CD4-positive, alpha-beta memory T cell (primary cell): ENCODE measurements at places on chromosomes 6 and 20.

- DNase-seq = peak; percentile 79
These were observed 45.9 kb downstream of the ELOVL5 start for GRCh38 chr6:53302678-53303360.

DNA sequence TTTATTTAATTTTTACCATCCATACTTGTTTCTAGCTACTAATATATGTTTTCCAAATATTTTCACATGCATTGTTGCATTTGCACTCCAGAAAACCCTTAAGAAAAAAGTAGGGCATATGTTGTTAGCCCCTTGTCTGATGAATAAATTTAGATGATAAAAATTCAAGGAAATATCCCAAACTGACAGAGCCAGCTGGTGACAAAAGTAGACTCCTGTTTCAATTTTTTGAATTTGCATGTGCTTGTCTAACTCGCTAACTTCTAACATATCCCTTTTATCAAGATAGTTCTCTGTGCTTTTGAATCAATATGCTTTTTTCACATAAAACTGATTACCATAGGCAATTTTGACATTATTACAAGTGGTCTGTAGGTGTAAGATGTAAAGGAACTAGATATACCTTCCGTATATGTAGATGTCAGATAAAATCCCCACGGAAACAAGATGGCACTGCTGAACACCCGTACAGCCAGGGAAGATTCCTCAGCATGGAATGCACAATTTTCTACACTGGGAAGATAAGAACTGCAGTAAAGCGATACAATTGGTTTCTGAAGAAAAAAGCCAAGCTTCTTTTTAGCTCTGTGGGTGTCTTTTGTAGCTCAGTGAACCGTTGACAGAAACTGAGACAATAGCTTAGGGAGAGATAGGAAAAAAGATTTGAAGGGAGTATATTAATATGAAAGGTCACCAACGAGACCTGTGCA is 437.6 kb upstream of the RNF217 start:
- no peak for DNase-seq

- no peak for DNase-seq
These were observed 20.0 kb downstream of the FAM209B start for GRCh38 chr20:56552911-56553629.

DNA sequence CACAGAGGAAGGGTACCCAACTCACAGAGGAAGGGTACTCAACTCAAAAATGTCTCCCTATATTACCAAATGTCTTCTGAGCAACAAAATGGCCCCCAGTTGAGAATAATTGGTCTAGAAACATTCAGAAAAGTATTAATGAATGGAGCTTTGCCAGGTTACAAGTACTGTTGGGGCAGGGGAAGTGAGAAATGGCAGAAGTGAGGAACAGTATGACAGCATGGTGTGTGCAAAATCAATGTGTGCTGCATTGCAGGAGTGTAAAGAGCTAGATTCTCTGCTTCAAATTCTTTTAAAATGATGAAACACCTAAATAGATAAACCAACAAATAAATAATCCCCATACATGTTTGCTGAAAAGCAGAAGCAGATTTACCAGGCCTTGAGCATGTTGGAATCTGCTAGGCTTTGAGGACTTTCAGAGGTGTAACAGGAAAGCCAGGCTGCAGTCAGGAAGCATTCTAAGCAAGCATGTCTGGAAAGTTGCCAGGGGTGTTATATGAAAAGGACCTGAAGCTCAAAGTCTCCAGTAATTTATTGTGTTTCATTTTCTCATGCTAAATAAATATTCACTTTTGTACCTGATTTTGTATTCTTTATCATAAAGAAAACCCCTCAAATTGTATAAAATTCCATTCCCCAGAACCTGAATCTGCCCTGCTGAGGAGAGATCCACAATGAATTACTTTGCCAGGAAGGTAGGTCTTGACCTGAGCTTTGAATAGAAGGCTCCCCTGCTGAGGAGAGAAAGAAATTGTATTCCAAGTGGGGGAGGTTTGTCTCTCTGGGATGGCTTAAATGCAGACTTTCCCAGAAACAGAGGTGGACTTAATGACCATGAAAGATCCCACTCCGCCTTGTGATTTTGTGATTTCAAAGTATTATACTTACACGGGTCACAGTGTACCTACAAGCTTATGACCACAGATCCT is 265.0 kb upstream of the MARCKS start:
- no peak for DNase-seq

DNA sequence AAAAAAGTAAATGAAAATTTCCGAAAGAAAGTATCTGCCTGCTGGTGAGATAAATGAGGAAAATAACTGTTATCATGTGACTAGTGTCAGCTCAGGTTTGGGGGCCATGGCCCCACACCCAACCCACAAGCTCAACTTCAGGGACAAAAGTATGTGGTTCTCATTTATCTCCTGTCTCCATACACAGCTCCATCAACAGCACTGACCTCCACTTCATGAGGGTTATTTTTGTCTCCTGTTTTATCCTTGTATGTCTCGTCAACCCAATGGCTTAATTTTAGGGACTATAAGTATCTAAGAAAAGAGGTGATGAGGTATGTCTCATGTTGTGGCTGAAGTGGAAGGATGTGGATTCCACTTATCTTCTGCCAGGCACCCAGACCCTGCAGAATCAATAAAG is 271.6 kb upstream of the RIN2 start:
- DNase-seq = no peak

DNA sequence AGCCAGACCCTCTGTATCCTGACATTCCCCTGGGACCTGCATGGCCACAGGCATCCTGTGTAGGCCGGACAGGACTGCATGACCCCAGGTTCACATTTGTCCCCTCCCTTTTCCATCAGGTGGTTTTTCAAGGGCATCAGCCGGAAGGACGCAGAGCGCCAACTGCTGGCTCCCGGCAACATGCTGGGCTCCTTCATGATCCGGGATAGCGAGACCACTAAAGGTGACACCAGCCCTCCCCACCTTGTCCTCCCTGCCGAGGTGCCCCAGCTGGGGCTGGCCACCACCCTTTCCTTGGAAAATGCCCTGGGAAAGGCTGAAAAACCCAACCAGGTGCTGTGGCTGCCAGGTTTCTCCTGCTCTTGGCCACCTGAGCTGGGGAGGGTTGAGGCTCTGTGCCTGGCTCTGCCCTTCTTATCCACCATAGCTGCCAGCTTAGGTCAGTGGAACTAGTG is 27.6 kb downstream of the HCK start:
- no peak for DNase-seq

DNA sequence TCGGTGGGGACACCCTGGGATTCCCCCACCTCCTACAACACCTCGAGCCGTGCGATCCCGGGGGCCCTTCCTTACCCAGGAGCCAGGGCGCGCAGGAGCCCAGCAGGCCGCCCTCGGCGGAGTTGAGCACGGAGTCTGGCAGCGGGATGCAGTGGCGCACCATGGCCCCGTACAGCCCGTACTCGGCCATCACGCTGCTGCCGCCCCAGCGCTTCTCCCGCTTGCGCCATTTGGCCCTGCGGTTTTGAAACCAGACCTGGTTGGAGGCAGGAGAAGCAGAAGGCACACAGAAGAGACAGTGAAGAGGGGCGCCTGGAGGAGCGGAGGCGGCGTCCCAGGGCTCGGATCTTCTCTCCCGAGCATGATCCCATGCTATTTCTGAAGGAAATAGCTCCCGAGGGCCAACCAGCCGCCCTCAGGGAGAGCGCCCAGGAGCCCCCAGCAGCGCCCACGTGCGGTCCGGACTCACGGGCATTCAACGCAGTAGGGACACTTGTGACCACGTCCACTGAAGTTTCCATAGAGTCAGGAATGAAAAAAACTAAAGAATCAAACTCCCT is 4.3 kb downstream of the VSX1 start:
- DNase-seq = no peak

GRCh38 chr6:152236370-152237097 is 400.6 kb downstream of the SYNE1 start:
- no peak for DNase-seq

DNA sequence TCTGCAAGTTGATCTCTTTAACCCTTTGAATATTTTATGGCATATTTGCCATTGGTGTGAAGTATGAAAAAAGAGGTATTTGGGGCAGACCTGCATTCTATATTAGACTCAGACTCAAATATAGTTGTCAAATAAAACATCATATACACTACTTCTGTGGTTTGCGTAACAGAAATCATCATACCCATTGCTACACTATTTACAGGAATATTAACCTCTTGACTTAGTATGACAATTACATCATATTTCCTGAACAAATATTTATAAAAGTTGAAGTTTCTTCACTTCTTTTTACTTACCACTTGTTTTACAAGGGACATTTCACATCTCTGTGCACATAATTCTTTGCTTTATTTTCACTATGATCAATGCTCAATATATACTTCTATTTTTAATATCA is 206.0 kb downstream of the HAO1 start:
- no peak for DNase-seq

DNA sequence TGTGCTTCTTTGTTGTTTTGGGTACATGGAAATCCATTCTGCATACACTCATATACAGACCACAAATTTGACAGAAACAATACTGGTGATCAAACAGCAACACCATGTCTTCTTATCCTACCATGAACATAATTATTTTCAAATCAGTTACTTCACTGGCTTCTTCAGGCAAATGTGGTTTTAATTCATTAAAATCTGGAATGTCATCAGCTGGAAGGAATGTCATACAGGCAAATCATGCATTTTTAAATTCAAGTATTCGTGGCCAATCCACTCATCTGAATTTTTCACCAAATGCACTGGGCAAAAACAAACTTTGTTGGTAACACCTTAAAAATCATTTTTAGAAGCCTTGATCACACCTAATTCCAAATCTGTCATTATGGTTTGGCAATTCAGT is 59.3 kb downstream of the KIF6 start:
- DNase-seq = no peak

DNA sequence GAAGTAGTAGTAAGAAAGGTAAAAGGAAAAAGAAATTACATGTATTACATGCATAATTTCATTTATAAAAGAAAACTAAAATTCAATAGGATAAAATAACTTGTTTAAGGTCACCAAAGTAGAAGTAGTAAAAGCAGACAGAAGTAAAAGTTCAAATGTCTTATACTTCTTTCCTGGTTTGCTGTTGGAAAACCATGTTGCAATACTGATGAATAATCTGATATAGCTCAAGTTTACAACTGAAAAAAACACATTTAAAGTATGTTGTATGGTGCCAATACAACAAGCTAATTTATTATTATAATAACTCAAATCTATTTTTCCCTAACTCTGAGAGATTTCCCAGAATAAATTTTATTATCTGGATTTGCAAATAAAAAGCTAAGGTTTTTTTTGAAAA is 78.3 kb downstream of the PHIP start:
- no peak for DNase-seq

DNA sequence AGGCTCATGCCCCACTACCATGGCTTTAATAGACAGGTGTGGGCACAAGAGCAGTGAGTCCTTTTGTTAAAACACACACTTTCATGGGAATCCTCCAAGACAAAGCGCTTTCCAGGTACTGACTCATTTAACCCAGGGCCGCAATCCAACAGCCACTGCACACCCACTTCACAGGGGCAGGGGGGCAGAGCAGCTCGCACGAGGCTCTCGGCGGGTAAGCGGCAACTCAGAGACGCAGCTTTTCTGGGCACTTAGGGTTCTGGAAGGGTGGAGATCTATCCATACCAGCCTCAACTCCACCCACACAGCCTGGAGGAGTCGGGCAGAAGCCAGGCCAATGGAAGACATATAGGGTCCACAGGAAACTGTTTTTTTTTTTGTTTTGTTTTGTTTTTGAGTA is 28.6 kb downstream of the PSMG4 start:
- DNase-seq = no peak

DNA sequence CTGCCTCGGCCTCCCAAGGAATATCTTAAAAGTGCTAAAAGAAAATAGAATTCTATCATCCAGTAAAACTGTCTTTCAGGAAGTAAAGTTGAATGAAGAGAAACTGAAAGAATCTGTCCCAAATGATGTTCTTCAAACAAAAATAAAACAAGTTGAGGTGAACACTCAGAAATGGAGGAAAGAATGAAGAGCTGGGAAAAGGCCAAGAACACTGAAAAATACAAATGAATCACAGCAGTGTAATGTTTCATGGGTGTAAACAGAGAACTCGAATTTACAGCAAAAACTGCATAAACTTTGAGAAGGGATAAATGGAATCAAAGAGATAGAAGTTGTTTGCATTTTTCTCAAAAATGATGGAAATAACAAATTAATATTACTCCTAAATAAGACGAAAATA is 317.3 kb downstream of the TAF4 start:
- DNase-seq = no peak

GRCh38 chr6:159760602-159761057 is 1.2 kb upstream of the ACAT2 start:
- DNase-seq = no peak

DNA sequence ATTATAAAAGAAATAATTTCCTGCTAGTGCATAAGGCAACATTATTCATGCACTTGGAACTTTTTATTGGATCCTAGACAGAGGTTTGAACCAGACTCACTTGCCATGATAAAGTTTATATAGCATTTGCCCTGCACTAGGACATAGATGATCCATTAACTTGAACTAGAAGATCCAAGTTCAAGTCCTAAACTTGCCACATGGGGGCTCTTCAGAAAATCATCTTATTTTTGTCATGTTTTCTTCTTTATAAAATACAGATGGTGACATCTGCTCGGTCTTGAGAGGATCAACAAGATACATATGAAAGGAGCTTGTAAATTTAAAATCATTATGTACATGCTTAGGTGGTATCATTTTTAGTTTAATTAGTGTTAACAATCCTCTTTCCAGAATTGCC is 94.5 kb downstream of the SIM1 start:
- DNase-seq = no peak

- DNase-seq = no peak
These were observed 66.8 kb upstream of the MYL9 start for GRCh38 chr20:36474563-36474962.

GRCh38 chr20:61659246-61659993 is 406.3 kb downstream of the TAF4 start:
- DNase-seq = no peak

DNA sequence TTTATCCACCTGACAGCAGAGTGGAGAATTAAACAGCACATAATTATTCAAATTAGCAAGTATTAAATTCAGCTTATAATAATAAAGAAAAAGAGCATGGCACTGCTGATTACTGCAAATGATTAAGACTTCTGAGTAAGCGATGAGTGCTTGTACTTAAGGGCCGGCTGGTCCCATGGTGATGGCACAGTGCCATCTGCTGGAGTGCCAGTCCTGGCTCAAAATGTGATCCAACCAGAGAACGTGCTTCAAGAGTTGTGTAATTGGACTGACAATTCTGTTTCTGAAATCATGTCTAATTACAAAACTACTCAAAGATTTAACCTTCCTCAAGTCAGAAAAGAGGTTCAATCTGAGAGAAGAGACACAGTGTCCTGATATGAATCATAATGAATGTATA is 181.6 kb upstream of the RGS17 start:
- peak; percentile 2 for DNase-seq
